Activated CD8-positive, alpha-beta memory T cell treated with anti-CD3 and anti-CD28 coated beads for 48 hours (primary cell): ENCODE measurements at places on chromosomes 16 and 17.

- no peak for DNase-seq
Observed at GRCh38 chr17:38797158-38797490, 2.2 kb downstream of the PIP4K2B start.

DNA sequence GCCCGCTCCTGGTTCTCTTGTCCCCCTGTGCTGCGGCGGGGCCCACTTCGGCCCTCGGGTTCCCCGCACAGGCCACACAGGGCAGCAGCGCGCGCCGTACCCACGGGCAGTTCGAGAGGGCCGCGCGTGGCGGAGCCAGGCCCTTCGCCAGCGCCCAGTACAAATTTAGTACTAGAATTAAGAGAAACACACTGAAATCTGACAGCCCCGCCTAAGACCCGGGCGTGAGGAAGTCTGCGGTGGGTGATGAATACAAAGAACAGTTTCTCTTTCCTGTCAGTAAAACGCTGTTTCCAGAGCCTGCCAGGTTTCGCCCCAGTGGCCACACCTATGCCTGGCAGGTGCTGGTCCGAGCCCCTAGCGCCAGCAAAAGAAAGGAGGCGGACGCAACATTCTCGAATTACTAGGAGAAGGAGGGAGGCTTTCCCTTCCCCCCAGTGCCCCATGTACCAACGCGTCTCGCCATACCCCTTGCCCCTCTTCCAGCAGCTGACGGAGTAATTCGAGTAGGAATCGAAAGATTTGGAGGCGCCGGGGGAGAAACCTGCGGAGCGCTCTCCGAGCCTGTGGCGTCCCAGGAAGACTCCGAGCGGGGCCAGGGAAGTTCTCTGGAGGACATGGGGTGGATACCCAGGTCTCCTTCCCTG is 591 bp upstream of the SLFN5 start:
- DNase-seq: peak; percentile 48

DNA sequence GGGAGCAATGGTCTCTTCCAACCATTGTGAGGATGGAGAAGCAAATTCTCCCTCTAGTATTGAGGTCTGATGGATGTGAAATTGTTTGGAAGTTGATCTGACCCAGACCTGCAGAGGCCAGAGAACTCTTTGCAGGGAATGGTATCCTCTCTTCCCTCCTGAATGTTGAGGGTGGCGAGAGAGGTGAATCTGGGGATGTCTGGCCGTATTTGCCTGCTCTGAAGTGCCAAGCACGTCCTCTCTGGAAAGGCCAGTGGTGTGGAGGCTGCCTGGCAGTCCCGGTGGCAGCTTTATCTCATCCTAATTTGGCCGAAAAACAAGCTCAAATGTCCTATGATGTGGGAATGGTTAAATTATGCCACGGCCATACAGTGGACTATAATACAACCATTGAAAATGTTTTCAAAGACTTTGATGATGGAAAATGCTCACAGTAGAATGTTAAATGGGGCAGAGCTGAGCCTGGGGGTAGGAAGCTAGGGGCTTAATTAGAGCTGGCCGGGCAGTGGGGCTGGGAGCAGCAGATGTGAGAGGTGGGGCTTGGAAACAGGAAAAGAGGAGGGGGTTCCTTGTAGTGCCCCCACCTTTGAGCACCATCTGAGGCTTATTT is 30.8 kb downstream of the WSCD1 start:
- no peak for DNase-seq

- DNase-seq: no peak
Observed at GRCh38 chr17:50428831-50429424, 2.9 kb downstream of the ACSF2 start.

- no peak for DNase-seq
Observed at GRCh38 chr17:9238340-9239245, 217.3 kb downstream of the NTN1 start.

DNA sequence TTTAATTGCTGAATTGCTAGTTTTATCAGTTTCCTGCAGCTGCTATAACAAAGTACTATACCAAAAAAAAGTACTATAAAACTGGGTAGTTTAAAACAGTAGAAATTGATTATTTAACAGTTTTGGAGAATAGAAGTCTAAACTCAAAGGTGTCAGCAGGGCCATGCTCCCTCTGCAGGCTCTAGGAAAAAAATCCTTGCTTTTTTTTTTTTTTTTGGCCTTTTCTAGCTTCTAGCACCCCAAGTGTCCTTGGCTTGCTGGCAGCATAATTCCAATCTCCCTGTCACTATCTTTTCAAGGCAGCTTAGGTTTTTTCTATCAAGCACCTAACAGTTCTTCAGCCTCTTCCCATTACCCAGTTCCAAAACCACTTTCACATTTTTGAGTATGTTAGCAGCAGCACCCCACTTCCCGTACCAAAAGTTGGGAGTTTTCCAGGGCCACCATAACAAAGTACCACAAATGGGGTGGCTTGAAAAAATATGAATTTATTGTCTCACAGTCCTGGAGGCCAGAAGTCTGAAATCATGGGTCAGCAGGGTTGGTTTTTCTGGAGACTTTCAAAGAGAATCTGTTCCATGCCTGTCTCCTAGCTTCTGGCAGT is 37.4 kb downstream of the BPTF start:
- DNase-seq: no peak

GRCh38 chr17:76789235-76789788 is 51.4 kb downstream of the MFSD11 start:
- no peak for DNase-seq

GRCh38 chr17:40363111-40363827 is 1.3 kb downstream of the GJD3 start:
- DNase-seq: no peak

DNA sequence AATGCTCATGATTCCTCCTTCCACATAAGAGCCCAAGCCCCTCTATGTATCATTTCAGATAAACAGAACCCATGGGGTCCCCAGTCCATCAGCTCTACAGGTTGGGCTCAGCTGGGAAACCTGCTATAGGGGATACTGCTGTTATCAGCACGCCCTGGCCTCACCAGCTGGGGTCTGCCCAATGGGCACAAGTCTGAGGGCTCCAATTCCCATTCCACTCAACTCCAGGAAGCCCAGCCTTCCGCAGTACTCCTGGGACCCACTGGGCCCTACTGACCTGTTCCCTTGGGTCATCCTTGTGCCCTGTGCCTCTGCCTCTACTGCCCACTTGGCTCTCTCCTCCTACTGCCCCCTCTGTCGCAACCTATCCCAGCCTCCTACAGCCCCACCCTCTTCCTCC is 16.2 kb upstream of the XYLT2 start:
- DNase-seq: no peak

GRCh38 chr17:41555105-41555887 is 16.6 kb downstream of the KRT9 start:
- DNase-seq: no peak

GRCh38 chr16:11670171-11671131 is 2.2 kb downstream of the SNN start:
- no peak for DNase-seq

DNA sequence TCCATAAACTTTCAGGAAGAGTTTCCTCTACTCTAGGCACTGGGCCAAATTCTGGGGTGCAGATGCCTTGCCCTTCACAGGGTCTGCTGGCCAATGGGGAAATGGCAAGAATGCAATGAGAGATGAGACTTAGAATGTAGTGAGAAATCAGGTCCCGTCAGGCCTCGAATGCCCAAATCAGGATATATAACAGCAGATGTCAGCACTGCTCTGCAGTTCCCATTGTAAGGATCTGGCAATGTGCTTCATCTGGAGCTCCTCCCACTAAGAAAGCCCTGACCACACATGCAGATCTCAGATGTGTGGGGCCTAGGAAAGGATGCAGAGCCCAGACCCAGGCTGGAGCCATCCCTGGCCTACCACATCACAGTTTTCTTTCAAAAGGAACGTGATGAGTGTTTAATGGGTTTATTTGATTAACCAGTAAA is 13.9 kb upstream of the LPCAT2 start:
- no peak for DNase-seq

- DNase-seq: no peak
Observed at GRCh38 chr17:61366715-61367413, 32.8 kb upstream of the TBX2 start.

GRCh38 chr17:59760160-59760559 is 52.7 kb downstream of the VMP1 start:
- no peak for DNase-seq

- no peak for DNase-seq
Observed at GRCh38 chr16:24514096-24514495, 25.3 kb upstream of the RBBP6 start.

DNA sequence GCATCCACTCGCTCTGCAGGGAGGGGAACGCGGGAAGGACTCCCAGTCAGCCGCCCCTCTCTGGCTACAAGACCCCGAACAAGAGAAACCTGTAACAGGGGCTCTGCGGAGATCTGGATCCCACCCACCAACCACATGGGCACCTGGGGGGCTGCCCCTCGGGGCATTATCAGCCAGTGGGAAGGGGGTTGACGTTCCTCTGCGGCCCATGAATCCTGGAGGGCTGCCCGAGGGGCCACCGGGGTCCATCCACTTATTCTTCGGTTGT is 1.8 kb upstream of the PCGF2 start:
- DNase-seq: no peak

GRCh38 chr16:68069511-68070248 is 15.5 kb upstream of the NFATC3 start:
- DNase-seq: no peak

DNA sequence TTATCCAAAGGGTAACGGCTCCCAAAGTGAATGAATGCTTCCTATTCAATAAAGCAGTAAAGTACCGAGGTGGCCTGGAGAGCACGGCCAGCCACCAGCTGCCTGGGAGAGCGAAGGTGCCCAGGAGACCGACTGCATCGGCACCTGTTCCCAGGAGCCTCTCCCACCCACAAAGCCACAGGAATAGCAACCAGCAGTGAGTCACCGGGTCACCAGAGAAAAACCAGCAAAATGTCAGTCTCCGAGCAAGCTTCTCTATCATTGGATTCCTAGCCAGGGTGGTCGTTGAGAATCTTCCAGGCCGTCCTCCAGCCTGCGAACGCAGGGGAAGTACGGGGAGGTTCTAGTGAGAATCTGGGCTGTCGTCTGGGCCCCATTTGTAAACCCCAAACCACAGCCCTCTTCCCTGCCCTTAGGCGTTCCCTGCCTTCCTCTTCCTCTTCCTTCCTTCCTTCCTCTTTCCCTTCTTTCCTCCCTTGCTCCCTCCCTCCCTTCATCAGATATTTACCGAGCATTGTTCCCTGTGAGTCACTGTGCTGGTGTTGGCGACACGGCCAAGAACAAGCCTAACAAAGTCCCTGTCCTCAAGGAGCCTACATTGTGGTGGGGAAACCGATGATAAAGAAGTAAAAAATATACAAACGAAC is 114.6 kb downstream of the SLC39A11 start:
- no peak for DNase-seq

- no peak for DNase-seq
Observed at GRCh38 chr16:50015631-50016030, 9.4 kb upstream of the CNEP1R1 start.

DNA sequence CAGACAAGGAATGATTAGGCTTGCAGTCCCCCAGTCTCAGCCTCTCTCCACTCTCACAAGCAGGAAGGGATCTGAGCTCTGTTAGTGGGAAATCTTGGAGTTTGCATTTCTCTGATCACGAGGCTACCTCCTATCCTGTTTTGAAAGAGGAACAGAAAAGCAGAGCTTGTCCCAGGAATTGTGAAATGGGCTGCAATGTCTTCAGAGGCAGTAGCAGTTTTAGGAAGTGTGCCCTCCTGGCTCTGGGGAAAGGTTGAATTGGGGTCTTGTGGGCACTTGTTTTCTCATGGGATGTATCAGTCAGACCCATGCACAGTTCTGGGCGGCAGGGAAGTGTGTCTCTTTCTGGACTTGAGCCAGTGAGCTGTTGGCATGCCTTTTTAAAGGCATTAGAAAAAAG is 22.8 kb downstream of the NUP85 start:
- no peak for DNase-seq

DNA sequence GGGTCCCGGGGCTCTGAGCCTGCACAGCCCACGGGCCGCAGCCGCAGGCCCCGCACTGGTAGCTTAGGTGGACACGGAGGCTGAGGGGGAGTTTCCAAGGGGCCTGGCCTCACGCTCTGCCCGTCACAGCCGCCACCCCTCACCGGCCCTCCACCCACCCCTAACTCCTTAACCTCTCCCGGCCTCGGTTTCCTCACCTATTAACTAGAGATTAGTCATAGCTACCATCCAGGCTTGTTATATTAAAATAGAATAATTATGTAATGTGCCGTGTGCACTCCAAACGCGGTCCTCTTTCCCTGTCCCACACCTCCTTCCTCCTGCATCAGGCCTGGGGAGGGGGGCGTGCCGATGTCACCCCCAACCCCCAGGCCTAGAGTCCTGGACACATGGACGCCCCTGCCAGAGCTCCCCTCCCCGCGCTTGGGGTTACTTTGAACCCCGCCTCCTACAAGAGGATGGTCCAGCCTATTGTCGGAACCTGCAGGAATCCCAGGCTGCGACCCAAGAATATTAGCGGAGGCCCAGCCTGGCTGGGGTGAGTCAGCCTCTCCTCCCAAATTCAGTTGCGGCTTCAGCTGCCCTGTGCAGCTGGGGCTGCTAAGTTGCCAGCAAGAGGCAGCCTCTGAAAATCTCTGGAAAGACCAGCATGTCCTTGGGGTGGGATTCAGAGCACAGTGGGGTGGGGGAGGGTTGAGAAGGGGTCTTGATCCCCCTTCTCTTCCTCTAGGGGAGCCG is 17.3 kb downstream of the SOCS3 start:
- no peak for DNase-seq
